NK-92 treated with Interleukin-12 subunit alpha and Interleukin-12 subunit beta, amount 100 ng/mL, for 24 hours (cell line): ENCODE measurements at places on chromosomes 1 and 21.

- DNase-seq, result no peak
Measured at GRCh38 chr21:41772351-41773080, 5.7 kb upstream of the RIPK4 start.

- no peak for DNase-seq
Measured at GRCh38 chr1:41650028-41650880, 165.8 kb upstream of the EDN2 start.

DNA sequence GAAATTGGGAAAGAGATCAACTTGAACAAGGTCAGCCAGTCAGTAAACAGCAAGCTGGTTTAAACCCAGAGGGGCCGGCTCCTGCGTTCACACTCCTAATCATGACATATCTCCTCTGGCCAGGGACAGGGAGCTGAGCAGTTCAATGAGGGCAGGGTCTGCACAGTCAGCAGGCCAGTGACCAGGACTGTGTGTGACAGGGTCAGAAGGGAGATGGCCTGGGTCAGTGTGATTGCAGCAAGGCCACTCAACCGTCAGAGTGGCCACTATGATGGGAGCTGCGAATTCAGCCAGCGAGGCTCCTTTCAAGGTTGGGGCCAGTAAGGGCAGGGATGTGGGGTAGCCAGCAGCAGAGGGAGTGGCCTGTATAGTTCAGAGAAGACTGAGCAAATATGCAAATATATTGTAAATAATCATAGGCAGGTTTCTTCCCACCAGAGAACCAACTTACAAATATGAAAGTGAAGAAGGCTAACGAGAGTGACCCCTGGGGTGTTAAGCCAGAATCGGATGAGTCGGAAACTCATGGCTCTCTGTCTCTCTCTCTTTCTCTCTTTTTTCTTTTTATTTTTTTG, 20.0 kb downstream of the NOL9 start:
- no peak for DNase-seq

- DNase-seq, result no peak
Measured at GRCh38 chr1:217188280-217189237, 442.3 kb downstream of the GPATCH2 start.

DNA sequence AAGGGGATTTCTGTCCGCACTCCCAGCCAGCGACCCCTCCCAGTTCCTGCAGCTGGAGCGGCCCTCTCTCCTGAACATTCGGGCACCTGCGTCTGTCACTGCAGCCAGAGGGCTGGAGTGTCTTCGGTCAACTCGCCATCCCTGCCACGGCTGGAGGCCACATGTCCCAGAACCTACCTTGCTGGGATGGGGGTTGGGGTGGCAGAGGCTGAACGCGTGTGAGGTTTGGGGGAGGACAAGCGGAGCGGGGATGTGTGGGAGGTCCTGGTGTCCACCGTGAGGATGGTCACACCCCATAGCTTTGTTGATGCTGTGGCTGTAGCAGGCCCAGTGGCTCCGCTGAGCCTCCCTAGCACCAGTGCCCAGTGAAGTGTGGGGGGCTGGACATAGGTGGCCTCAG, 14.8 kb upstream of the C1orf174 start:
- DNase-seq, result no peak

DNA sequence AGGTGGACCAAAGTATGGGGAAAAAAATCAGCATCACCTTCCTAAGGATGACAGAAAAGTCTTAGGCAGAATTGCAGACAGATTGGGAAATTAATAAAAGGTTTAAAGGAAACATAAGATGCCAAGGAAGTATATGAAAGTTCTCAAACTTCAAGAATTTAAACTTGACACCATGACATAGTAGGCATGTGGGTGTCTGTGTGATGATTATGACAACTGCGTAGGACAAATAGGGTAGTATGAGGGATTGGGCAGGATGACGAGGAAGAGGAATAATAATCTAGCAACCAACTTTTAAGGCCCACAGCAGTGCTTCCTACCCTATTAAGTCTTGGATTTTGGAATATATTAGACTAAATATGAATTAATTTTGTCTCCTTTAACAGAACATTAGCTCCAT, 52.4 kb downstream of the HNRNPR start:
- DNase-seq, result no peak

DNA sequence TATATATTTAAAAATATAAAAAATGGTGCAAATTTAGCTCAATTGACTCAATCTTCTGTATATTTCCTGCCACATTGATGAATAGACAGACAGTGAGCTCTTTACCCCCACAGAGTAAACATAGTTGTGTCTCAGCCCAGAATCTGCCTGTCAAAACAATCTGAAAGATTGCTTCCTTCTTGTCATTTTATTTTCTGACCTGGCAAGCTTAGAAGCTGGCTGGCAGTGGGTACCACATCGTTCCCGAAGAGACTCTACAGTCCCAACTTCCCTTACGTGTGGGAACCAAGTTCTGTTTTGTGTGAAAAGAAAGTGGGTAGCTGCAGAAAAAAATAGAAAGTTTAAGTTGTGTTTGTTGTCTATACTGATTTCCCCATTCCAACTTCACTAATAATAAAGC, 629.3 kb upstream of the NEGR1 start:
- DNase-seq, result no peak

- no peak for DNase-seq
Measured at GRCh38 chr1:1567152-1567875, 7.3 kb downstream of the SSU72 start.

DNA sequence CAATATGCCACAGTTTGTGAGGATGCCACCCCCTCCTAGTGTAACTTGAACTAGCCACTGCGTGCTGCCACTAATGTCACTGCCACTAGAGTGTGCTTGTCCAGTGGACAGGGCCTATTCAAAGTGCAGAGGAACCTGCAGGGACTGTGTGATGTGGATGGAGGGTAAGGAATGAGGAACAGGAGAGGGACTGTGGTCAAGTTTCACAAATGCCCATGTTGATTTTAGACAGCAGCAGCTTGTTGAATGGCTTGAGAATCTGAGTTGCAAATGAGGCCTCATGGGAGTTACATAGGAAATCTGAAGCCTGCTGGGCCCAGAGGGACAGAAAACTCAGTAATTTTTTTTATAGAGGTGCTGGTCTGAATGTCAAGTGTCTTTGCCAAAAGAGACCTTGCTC, 112.3 kb downstream of the HHAT start:
- DNase-seq, result no peak

DNA sequence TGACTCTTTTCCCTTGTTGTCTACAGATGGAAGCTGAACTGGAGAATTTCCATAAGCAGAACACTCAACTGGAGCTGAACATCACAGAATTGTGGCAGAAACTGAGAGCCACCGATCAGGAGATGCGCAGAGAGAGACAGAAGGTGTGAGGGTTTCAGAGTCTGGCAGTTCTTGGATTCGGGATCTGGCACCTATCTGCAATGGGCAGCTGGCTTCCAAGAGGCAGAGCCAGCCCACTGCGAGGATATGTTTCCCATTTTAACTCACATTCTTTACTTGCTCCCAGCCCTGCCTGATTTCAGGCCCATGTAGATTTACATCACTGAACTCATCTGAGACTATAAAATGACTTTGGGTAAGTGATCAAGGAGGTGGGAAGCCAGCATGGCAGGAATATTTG, 37.3 kb upstream of the TMEM125 start:
- no peak for DNase-seq

GRCh38 chr1:229024528-229025130, 246.3 kb upstream of the RAB4A start:
- DNase-seq, result no peak

- no peak for DNase-seq
Measured at GRCh38 chr1:231417513-231417912, 4.6 kb downstream of the EGLN1 start.

DNA sequence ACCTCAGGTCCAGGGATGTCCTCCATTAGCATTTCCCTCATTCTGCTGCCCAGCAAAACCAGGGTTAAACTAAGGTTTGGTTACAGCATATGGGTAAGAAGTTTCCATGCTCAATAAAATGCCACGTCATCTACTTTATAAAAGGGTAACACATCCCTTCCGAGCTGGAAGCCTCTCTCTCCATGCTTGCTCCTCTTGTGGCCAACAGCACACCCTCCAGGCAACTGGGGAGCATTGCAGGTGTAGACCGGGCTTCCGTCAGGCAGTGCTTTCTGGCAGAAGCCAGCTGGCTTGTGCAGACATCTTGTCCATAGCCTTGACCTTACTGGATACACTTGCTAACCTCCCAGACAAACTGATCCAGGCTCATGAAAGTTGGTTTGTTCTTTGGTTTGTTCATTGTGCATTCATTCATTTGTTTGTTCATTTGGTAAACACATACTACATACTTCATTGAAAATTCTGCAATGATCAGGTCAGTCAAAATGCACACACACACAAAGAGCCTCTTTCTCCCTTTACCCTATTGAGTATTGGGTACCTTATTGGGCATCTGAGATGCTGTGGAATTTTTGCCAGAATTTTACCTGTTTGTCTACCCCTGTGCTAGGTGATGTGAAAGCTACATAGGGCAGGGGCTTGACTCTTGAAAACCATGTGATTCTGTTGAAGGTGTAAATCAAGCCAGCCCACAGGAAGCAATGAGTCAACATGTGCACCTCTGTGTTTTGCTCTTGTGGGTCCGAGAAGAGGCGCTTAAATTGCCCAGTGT, 422.8 kb downstream of the CAMTA1 start:
- peak; percentile 10 for DNase-seq

- no peak for DNase-seq
Measured at GRCh38 chr1:87194271-87194774, 134.4 kb upstream of the LMO4 start.

DNA sequence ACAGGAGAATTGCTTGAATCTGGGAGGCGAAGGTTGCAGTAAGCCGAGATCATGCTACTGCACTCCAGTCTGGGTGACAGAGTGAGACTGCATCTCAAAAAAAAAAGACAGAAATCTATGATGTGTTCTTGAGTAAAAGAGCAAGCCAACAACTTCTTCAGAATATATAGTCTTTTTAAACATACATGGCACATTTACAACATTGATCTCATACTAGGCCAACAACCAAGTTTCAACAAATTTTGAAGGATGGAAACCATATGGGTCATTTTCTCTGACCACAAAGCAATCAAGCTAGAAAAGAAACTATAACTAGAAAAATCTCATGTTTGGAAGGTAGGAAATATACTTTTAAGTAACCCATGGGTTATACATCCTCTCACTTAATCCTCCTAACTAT, 38.3 kb downstream of the PAFAH2 start:
- no peak for DNase-seq

GRCh38 chr1:155038602-155039307, 5.1 kb downstream of the DCST1 start:
- no peak for DNase-seq

- DNase-seq, result no peak
Measured at GRCh38 chr1:182257369-182258063, 134.1 kb downstream of the GLUL start.

DNA sequence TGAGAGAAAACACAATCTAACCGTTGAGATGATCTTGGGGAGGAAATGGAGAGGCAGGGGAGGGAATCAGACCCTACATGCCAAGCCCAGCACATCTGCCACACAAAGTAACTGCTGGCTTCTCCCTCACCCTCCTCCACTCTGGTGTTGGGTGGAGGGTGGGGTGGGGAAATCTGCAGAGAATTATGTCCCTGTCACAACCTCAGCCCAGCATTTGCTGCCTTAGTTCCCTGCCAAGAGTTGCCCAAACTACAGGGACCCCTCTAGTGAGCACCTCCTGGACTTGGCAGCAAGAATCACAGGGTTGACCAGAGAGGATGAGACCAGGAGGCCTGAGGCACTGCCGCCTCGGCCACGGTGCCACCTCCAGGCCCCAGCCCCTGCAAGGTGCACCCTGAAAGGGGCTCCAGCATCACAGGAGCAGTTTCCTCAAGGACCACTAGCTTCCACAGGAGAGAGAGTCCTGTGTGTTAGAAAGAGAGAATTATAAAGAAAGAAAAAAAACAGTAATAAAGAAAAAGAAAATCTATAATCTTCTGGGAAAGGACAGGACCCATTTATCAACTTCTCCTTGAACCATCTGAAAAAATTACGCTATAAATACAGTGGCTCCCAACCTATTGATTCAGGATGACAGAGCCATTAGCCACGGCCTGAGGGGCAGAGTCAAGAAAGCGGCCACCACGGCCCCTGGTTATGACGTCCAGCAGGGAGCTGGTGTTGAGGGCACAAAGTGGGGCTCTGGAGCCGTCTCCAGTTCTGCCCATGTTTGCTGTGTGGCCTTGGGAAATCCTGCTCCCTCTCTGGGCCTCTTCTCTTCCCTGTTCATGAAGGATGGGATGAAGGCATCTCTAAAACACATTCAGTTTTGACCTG, 451.7 kb downstream of the MATN1 start:
- no peak for DNase-seq

- DNase-seq, result no peak
Measured at GRCh38 chr1:212675675-212676074, 24.0 kb downstream of the BATF3 start.

DNA sequence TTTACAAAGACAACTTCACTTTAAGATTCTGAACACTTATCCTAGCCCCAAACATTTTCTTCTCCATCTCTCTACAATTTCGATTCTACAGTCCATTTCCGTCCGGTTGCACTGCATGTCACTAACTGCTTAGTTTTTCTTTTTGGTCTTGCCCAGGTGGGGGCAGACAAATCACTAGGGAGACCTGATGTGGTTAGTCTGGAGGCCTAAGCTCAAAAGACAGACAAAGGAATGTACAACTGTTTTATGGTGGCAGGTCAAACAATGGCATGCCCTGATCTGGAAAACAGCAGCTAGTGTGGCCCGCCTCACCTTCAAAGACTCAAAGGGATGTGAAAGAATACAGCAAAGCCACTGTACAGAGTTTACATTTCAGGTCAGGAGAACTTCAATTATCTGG, 3.8 kb downstream of the ETV3 start:
- DNase-seq, result no peak

GRCh38 chr1:84674705-84675104, 15.6 kb downstream of the SSX2IP start:
- DNase-seq, result no peak

DNA sequence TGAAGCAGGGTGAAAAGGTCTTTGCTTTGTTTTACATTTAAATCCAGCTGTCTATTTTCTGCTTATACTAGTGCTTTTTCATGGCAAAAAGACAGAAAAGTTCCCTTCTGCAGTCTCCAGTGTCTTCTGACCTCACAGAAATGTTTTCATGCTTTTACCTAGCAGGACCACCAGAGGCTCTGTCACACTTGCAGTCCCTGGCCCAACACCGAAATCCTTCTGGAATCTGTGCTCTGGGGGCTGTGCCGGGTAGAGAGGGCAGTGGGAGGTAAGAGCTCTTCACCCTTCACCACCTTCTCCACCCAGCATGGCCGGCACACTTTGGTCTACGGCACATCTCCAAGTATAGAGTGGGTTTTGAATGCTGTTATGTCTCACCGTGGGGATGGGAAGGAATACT, 20.8 kb downstream of the GNAT2 start:
- DNase-seq, result no peak

GRCh38 chr21:24290151-24290833, 1317.0 kb downstream of the MRPL39 start:
- peak; percentile 1 for DNase-seq

GRCh38 chr1:55702064-55702463, 486.9 kb upstream of the USP24 start:
- no peak for DNase-seq

GRCh38 chr1:205192287-205192686, 19.2 kb downstream of the DSTYK start:
- no peak for DNase-seq
